Mammary epithelial cell (primary cell): ENCODE measurements at places on chromosomes 12 and 14.

DNA sequence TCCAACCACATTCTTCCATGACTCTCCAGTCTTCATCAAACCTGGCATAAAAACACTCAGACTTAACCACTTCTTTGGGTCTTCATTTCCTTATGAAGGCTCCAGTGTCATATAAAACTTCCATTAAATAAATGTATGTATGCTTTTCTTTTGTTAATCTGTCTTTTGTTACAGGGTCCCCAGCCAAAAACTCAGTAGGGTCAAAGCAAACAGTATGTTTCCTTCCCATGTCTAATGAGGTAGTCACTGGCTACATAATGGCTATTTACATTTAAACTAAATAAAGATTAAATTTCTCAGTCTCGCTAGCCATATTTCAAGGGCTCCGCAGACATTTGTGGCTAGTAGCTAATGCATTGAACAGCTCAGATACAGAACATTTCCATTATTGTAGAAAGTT lies 40.1 kb upstream of the STAB2 start:
- no peak for DNase-seq

- no peak for DNase-seq
Observed at GRCh38 chr12:107655281-107656065, 30.1 kb upstream of the PWP1 start.

- peak; percentile 75 for DNase-seq
Observed at GRCh38 chr12:53984901-53985691, at the start of gene HOXC10. TSS of gene HOXC10 (plus strand) at chr12:53985146. CDS start at chr12:53985260, 114 bp downstream.

DNA sequence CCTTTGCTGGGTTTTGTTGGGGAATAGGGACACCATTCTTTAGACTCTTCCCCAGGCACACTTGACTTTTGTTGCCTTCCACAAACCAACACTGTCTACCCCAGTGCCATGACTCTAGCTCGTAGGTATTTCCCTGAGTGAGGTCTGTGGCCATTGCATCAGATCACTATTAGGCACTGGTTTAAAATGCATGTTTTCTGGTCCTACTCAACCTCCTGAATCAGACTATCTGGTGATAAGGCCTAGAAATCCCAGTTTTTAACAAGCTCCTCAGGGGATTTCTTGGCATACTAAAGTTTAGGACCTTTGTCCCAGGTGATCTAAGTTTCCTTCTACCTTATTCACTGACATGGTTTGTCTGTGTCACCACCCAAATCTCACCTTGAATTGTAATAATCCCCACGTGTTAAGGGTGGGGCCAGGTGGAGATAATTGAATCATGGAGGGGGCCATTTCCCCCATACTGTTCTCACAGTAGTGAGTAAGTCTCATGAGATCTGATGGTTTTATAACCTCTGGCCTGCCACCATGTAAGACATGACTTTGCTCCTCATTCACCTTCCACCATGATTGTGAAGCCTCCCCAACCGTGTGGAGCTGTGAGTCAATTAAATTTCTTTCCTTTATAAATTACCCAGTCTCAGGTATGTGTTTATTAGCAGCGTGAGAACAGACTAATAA lies 87.8 kb upstream of the PSMC1 start:
- peak; percentile 64 for DNase-seq

DNA sequence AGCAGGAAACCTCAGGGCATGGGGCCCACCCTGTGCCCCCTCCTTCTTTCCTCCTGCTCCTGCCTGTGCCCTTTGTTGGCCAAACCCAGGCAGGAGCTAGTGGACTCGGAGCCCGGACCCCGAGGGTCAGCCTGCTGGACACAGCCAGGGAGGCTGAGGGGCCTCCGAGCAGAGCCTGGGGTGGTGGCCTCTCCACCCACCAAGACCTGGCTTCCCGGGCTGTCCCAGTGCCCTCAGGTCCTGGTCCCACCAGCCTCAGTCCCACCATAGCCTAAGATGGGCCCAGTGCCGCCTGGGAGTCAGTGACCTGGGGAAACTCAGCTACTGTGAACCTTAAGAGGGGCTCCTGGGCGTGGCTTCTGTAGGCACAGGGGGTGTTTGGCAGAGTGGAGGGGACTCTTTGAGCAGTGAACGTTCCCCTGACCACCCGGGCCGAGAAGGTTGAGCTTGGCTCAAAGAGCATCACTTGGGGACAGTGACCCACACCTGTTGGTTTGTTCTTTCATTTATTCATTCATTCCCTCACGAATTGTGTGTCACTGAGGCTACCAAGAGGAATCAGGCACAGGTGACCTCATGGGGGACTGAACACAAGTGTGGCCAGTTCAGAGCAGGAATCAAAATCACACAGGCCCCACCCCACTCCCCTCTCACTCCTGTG lies 266.1 kb downstream of the ADGRD1 start:
- no peak for DNase-seq

GRCh38 chr12:108201808-108202207 lies 72.7 kb downstream of the WSCD2 start:
- DNase-seq = no peak

- no peak for DNase-seq
Observed at GRCh38 chr14:82313889-82314288, 780.2 kb upstream of the SEL1L start.

DNA sequence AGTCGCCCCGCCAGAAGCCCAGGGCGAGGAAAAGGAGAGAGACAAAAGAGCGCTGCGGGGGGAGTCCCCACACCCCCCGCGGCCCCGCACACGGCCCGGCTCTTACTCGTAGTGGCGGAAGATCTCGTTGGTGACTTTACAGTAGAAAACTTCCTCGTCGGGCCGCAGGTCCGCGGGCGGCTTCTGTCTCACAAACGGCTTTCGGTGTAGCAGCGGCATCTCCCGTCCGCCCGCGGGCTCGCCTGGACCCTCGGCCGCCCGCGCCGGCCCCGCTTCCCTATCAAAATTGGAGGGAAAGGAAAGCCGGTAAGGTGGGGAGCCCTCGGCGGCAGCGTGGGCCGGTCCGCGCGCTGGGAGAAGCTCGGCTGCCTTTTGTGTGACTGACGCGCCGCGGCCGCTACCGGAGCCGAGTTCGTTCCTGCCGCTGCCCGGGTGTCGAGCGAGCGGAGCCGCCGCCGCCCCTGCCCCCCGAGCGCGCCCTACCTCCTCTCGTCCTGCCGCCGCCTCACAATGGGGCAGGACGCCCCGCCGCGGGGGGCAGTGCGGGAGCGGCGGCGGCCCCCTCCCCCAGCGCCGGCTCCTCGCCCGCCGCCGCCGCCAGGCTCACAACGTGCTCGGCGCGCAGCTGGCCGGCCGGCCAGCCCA lies 652 bp downstream of the BAZ1A start:
- DNase-seq = peak; percentile 49

- no peak for DNase-seq
Observed at GRCh38 chr14:105316577-105316941, 2.0 kb downstream of the PACS2 start.

DNA sequence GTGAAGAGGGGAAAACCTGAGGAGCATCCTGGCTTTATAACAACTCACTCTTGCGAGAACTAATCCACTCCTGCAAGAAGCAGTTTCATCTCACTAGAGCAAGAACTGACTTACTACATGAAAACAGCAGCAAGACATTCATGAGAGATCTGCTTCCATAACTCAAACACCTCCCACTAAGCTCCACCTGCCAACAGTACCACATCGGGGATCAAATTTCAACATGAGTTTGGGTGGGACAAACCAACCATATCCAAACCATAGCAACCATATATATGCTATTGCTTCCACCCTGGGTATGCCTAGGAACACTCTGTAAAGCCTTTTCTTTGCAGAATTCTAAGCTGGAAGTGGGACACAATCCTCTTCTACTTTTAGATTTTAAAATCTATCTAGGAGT lies 13.9 kb upstream of the AVPR1A start:
- DNase-seq = no peak

DNA sequence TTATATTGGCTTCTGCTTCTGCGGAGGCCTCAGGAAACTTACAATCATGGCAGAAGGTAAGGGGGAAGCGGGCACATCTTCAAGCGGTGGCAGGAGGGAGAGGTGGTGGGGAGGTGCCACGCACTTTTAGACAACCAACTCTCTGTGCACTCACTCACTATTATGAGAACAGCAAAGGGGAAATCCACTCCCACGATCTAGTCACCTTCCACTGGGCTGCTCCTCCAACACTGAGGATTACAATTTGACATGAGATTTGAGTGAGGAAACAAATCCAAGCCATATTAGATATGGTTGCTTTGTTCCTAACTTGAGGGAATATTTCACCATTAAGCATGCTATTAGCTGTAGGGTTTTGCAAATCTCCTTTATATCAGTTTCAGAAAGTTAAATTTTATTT lies 80.3 kb downstream of the UNC79 start:
- no peak for DNase-seq

- DNase-seq = no peak
Observed at GRCh38 chr14:96905065-96905464, 107.9 kb downstream of the VRK1 start.

GRCh38 chr14:30339311-30339901 lies 219.6 kb upstream of the G2E3 start:
- no peak for DNase-seq

DNA sequence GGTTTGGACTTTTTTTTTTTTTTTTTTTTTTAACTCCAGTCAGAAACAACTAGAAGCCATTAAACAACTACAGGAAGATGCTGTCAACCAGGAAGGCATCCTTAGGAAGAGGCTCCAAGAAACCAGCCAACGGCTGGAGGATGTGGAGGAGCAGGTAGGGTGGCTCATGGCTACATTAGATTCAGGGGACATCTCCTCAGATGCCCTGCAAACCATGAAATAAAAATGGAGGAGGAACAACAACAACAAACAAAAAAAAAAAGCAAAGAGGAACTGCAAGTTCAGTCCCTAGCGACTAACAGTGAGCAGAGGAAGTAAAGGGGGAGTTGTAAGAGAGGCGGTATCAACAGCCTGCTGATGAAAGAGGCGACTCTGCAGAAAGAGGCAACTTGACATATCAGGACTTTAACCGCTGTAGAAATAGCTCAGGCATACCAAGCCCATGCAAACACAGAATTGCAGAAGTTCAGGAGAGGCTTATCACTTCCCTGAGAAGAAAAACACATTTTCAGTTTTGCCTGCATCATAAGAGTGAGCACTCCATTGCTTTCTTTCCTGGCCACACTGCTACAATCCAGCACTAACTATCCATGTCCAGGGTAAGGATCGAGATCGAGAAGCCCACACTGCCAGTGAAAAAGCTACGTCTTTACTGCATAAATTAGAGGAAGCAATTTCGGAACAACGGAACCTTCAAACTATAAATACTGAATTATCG lies 103.5 kb upstream of the BCAT1 start:
- DNase-seq = no peak

- DNase-seq = no peak
Observed at GRCh38 chr12:28794211-28794610, 354.9 kb upstream of the FAR2 start.

DNA sequence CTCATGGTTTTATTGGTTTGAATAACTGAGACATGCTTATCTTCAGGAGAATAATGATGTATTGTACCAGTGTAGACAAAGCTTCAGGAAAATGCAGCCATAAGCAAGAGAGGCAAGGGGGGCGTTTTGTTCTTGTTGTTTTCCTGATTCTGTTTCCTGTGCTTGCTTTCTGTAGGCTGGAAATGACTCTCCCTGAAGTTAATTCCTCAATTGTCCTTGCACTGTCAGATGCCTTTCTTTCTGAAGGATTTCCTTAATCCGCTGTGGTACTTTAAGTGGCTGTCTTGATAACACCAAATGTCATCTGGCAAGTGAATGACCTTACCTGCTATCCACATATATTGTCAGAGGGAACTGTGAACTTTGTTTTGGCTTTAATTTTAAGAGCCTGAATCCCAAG lies 220.0 kb downstream of the NEDD1 start:
- no peak for DNase-seq

GRCh38 chr12:45768194-45768593 lies 38.7 kb downstream of the ARID2 start:
- DNase-seq = peak; percentile 93

DNA sequence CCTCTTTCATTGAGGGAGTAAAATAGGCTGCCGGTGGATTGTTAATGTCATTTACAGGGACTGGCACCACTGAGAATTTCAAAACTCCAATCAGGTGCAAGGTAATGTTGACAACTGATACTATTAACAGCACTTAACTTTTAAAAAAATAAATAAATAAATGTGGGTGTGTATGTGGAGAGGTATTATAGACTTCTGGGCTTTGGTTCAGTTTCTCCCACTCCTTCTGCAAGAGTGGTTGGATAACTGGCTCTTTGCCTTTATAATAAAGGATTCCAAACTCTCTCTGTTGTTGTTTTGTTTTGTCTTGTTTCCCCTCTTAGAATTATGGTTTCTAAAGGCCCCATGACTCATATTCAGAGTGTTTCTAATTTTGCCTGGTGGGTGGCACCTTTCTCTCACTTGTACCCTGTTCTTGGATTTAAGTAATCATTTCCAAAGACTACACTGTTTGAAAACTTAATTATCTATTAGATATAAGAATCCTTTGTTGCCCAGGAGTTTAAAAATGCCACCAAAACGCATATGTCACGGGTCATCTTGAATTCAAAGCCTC lies 151.6 kb upstream of the ARID2 start:
- no peak for DNase-seq

- no peak for DNase-seq
Observed at GRCh38 chr12:131091976-131092691, 138.4 kb downstream of the ADGRD1 start.

- no peak for DNase-seq
Observed at GRCh38 chr14:45664668-45665356, 411.8 kb upstream of the MIS18BP1 start.

- DNase-seq = no peak
Observed at GRCh38 chr14:92542766-92543554, 29.4 kb downstream of the RIN3 start.

GRCh38 chr14:32675433-32675832 lies 263.2 kb upstream of the NPAS3 start:
- no peak for DNase-seq

DNA sequence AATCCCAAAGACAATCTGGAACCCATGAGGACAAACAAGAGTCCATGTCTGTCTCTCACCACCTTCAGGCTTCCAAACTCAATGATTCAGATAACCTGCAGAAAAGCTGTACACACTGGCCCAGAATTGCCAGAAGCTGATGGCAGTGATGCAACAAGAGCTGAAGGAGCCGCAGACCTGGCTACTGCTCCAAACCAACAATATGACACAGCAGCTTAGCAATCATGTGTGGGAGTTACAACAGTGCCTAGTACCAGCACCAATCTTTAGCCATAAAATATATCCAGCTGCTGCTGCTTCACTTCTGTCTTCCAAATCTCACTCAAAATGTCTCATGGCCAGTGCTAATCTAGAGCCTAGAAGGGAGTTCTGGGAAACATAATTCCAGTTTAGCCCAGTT lies 22.0 kb downstream of the RPS6KA5 start:
- DNase-seq = peak; percentile 87

- DNase-seq = no peak
Observed at GRCh38 chr12:5665615-5666014, 233.7 kb downstream of the NTF3 start.

- DNase-seq = no peak
Observed at GRCh38 chr14:90332271-90332584, 487 bp upstream of the NRDE2 start.

DNA sequence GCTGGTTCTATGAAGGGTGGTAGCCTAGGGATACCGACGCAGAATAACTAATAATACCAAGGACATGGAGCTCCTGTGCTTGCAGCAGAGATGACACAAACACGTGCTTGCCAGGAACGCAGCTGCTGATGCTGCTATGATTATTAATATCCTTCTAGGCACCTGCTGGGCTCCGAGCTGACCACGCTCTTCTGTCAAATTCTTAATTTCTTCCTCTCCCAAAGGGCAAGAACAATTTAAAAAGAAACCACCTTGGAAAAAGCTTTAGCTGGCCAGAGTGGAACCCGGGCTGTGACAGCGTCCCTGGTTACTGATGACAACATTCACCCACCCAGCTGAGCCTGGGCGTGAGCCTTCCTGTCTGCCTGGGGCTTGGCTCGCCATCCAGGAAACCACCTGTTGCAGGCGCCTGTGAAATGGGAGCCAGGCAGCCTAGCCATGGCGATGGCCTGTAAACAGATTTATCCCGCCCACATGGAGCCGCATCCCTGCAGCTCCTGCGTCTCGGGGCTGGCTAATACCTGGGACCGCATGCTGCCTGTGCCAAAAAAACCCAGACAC lies 28.8 kb downstream of the CLMN start:
- DNase-seq = peak; percentile 79
